ENCODE measurements at places on chromosomes 4 and X. TPM values are rescaled to one million over a fixed set of nuclear protein-coding genes. Genes with fewer than 3 reads are reported as not detected.

DNA sequence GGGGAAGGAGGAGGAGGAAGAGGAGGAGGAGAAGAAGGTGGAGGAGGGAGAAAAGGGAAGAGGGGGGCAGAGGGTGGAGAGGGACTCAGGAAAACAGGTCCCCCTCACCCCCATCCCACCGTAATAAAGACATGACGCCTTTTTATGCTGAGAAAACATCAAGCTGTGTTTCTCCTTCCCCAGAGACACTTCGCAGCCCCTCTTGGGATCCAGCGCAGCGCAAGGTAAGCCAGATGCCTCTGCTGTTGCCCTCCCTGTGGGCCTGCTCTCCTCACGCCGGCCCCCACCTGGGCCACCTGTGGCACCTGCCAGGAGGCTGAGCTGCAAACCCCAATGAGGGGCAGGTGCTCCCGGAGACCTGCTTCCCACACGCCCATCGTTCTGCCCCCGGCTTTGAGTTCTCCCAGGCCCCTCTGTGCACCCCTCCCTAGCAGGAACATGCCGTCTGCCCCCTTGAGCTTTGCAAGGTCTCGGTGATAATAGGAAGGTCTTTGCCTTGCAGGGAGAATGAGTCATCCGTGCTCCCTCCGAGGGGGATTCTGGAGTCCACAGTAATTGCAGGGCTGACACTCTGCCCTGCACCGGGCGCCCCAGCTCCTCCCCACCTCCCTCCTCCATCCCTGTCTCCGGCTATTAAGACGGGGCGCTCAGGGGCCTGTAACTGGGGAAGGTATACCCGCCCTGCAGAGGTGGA, 45.3 kb upstream of the SHOX start:
- no peak for DNase-seq

- no peak for DNase-seq
Observed at GRCh38 chrX:69046996-69047490, 118.2 kb downstream of the PJA1 start.

- peak; percentile 38 for DNase-seq
Observed at GRCh38 chr4:20422398-20422797, 170.7 kb downstream of the SLIT2 start.

GRCh38 chr4:26325191-26325590, 4.4 kb downstream of the RBPJ start:
- no peak for DNase-seq

- no peak for DNase-seq
Observed at GRCh38 chrX:48957477-48957826, at the start of gene OTUD5. Gene OTUD5, minus strand, starts transcription at chrX:48957607. Its CDS starts 37 bp downstream, at chrX:48957570.

DNA sequence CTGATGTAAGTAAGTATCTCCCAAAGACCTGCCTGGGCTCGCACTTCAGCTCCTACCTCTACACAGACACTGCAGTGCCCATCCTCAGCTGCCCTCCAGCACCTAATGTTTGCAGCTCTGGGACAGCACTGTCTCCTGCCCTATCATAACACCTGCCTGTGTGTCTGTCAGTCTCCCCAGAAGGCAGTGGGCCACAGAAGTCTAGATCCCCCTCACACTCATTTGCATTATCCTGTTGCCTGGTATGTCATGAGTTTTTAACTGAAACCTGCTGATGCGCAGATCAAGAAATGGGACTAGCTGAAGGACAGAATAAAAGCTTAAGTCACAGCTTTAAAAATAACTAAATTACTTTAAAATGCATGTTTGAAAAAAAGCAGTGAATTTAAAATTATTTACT, 43.0 kb downstream of the LRP2BP start:
- no peak for DNase-seq

DNA sequence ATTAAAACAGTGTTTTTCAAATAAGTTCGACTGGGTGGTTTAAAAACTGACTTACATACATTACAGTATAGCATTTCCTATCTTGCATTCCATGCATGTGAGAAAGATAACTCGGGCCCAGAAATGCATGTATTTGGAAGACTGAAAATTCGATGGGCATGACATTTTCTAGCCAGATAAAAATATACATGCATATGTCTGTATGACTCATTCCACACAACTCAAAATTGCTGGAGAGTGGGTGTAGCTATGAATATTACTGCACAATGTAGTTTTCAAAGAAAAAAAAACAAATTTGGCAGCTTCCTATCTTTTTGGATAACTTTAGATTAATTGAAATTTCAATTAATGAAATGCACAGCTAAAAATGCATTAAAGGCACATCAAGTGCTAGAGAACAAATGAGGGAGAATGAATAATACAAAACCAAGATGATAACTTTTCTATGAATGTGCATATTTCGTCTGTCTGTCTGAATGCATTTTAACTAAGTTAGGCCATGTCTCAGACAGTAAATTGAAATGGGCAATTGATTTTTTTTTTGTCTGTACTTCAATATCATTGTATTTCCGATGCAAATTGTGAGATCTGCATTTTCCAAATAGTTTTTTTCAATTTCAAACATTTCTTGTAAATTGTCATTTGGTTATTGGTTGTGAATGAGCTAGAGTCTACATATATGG, 54.5 kb upstream of the GABRA2 start:
- no peak for DNase-seq

The RS1 gene
- polyA plus RNA-seq = 3.5 TPM

The CDKL2 gene
- polyA plus RNA-seq = 2.7 TPM

The NDST3 gene
- 0.02 TPM for polyA plus RNA-seq
